NCI-H510A (cell line): ENCODE measurements at places on chromosomes 11 and 22.

DNA sequence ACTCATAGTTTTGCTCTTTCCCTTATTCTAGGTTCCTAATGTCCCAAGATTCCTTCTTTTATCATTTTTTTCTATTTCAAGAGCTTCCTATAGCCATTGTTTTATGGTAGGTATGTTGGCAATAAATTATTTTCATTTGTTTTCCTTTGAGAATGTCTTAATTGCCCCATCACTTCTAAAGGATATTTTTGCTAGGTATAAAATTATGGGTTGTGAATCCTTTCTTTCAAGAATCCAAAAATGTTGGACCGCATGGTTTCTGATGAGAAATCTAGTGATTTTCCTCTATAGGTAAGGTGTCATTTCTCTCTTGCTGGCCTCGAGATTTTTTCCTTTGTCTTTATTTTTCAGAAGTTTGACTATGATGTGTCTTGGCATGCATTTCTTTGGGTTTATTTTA lies 22.3 kb downstream of the RTL6 start:
- no peak for DNase-seq

DNA sequence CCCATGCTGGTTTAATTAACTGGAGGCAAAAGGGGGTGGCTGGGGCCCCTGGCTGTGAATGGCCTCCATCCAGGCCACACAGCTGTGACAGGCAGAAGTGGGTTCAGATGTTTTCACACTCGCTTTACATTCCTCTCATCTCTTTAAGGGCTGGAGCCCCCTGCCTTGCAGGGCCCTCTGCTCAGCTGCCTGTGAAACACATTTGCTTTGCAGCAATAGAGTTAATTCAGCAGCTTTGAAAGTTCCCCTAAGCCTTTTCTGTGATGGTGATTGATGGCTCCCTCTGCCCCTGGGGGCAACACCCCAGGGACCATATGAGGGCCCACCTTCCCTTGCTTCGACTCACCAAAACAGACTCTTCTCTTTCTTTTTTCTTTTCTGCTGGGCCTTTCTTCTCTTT lies 139.3 kb downstream of the FEZ1 start:
- DNase-seq = no peak

DNA sequence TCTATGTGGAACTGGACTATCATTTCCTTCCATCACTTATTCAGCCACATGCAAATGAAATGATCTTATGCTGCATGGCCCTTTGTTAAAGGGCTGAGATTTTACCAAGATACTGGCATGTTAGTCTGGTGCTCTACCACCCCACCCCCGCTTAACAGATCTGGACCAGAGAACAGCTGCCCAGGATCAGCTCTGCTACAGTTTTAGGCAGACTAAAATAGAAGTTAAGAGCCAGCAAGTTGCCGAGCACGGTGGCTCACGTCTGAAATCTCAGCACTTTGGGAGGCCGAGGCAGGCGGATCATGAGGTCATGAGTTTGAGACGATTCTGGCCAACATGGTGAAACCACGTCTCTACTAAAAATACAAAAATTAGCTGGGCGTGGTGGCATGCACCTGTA lies 4.6 kb downstream of the DDB1 start:
- DNase-seq = no peak

- no peak for DNase-seq
Measured at GRCh38 chr11:134072844-134073243, 4.0 kb downstream of the JAM3 start.

DNA sequence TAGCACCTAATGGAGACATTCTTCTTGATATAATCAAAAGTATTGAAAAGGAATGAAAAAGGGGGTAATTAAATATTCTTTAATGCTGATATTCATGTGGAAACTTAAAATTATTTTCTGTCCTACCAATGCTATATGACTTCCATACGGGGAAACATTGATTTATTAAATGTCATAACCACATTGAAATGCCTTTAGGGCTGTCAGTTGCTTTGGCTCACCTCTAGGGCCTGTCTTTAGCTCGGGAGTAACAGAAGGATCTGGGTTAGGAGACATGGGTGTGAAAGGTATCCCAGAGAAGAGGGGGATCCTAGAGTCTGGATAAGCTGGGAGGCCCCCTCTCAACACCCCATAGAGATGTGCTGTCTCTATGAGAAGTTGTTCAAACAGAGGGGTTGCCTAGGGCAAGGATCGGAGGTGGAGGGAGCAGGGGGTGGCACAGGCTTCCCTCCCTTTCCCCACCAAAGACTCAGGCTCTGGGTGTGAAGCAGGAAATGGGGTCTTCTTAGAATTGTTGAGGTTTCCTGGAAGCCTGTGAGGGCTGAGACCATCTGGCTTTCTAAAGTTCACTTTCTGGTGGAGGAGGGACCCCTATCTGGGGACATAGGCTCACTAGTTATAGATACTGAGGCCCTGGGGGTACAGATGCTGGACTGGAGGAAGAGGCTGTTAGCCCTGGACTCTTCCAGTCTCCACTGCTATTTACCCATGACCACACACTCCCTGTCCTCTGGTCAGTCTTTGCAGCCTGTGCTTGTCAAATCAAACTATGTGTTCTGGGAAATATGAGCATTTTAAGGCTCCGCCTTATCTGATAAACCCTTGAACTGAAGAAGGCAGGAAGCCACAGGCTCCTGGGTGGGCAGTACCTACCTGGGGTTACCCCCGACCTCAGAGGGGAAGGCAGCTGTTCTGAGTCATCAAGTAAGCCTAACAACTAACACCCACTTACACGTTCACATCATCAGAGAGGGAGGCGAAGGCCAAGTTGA lies 55.8 kb upstream of the RRAS2 start:
- no peak for DNase-seq

DNA sequence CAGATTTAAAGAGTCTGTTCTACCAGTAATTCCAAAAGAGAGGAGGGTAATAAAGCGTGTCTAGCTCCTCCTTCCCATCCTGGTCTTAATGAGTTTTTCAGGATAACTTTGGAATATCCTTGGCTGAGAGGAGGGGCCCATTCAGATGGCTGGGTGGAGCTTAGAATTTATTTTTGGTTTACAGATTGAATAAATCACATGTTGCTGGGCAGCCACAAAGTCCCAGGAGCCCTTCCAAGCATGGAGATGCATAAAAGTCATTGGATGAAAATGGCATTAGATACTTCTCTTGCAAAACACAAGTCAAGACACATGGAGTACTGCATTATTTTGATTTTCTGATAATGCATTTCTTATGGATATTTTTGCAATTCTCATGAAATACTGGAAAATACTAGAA lies 139.0 kb downstream of the TRPC6 start:
- no peak for DNase-seq

GRCh38 chr11:93648158-93648557 lies 13.3 kb upstream of the CEP295 start:
- DNase-seq = no peak

GRCh38 chr11:121112498-121113455 lies 11.7 kb downstream of the TECTA start:
- no peak for DNase-seq

GRCh38 chr11:776561-777287 lies 563 bp downstream of the GATD1 start:
- DNase-seq = no peak

- no peak for DNase-seq
Measured at GRCh38 chr11:120612513-120613263, 101.1 kb downstream of the GRIK4 start.

GRCh38 chr11:106614262-106614661 lies 404.0 kb downstream of the GUCY1A2 start:
- DNase-seq = no peak

GRCh38 chr22:18952022-18952421 lies 15.9 kb upstream of the PRODH start:
- DNase-seq = no peak

- DNase-seq = no peak
Measured at GRCh38 chr11:118938491-118939403, 13.0 kb upstream of the BCL9L start.

- no peak for DNase-seq
Measured at GRCh38 chr22:32695451-32695891, 106.0 kb upstream of the TIMP3 start.

DNA sequence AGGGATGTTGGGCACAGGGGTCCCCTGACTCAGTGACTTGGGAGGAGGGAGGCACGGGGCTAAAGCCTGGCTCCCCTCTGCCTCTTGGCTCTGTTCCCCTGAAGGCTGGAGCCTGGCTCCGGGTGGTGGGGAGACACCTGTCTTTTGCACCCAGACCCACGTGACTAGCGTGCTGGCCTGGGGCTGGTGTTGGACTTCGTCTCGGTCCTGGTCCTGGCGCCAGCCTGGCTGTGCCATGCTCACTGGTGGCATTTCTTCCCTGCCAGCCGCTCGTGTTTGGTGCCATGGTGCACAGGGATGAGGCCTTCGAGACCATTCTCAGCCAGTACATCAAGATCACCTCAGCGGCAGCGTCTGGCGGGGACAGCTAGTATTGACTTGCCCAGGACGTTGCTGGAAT lies 56.7 kb downstream of the GRAMD4 start:
- no peak for DNase-seq
